ENCODE measurements at places on chromosomes 1 and 21.
A peak's percentile ranks its signal among the peaks of the same experiment; 100 is the strongest.

DNA sequence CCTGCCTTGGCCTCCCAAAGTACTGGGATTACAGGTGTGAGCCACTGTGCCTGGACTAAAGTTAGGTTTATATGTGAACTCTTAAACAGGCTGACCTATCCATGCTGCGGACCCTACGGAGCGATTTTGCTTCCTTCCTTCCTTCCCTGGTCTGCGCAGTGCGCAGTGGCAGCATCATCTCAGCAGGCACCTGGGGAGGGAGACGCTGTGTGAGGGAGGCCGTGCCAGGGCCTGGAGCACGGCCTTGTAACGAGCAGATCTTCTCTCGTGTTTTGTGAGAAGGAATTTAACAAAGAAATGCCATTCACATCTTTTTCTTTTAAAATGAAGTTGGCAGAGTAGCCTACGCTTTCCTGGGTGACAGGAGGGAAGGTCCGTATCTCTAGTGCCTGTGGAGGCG lies 45.8 kb downstream of the PKNOX1 start:
- DNase-seq: no peak

- DNase-seq: no peak
Observed at GRCh38 chr1:5231541-5232315, 577.3 kb downstream of the AJAP1 start.

DNA sequence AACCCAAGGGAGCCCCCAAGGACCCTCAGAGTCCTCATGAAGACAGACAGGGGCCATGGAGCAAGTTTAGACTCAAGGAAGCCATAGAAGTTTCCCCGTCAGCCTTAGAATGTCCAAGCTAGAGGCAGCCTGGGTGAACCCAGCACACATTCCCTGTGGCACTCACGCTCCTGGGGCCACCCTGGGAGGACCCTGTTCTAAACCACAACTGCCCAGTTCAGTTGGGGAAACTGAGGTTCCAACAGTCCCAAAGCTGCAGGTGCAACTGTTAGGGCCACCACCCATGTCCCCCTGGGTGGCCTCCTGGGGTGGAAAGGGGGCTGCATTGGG lies 9.3 kb downstream of the WNT3A start:
- no peak for DNase-seq

DNA sequence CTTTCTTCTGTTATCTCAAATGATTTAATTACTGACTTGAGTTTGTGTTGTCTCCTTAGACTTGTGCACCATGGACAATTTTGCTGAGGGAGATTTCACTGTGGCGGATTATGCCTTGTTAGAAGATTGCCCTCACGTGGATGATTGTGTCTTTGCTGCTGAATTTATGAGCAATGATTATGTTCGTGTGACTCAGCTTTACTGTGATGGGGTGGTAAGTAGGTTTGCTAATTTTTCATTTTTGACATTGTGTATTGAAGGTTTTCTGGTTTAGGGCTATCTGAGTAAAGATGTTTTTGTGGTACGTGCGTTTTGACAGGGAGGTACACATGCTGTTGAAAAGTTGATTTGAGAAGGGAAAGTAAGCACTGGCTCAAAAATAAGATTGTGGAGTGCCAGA lies 14.1 kb downstream of the TTC3 start:
- no peak for DNase-seq

DNA sequence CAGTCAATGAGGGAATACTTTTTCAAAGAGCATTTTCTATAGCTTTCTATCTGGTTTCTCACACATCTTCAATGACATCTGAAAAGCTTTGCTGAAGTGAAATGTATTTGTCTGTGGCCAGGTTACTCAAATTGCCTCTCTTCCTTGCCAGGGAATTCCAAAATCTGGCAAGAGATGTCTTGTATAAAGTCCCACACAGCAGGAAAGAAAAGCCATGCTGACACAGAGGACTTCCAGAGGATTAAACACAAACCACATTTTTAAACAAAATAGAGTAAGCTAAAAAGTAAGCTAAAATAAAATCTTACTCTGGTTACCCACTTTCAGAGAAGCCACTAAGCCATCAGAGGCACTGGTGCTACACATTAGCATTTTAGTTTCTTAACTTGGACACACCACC lies 93.1 kb upstream of the BCAR3 start:
- no peak for DNase-seq

GRCh38 chr1:246281639-246282038 lies 225.4 kb downstream of the SMYD3 start:
- DNase-seq: no peak

DNA sequence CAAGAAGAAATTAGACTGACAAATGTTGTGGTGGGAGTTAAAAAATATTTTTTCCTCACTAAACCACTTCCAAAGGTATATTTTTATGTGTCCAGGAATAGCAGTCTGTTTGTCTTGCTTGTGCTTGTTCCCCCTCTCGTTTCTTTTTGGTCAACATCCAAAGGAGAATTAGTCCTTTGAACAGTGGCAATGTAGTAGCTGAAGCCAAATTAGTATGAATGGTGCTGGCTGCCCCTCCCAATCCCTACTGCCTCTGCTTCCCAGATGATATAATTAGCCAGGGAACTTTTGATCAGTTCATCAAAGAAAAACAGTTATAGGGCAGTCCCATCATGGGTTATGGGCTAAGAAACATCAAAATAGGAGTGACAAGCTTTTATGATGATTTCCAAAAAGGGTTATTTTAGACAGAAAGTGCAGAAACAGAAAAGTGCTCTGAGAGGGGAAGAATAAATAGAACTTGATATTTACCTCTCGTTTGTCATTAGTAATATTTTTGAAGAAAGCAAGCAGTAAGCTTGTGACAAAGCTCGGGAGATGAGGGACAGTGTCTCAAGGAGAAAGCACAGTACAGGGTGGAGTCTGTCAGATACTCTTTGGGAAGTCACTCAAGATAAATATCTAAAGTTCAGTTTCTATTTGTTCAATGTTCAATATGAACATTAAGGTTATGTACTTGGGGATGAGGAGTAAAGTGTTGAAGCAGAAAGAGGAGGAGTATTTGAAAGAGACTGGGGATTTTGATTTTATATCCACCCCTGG lies 239.1 kb downstream of the HLX start:
- no peak for DNase-seq

DNA sequence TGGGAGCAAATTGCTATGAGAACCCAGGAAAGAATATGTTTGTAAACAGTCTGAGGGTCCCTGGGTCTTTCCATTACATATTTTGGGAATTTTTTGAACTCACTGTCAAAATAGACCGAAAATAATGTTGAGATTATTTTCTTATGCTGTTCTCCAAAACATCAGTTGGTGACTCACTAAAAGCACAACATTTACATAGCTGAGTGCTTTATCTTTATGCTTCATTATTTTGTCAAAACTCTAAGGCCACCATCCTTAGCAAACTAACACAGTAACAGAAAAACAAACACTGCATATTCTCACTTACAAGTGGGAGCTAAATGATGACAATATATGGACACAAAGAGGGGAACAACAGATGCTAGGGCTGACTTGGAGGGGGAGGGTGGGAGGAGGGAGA lies 459.3 kb downstream of the ADGRL2 start:
- DNase-seq: no peak

DNA sequence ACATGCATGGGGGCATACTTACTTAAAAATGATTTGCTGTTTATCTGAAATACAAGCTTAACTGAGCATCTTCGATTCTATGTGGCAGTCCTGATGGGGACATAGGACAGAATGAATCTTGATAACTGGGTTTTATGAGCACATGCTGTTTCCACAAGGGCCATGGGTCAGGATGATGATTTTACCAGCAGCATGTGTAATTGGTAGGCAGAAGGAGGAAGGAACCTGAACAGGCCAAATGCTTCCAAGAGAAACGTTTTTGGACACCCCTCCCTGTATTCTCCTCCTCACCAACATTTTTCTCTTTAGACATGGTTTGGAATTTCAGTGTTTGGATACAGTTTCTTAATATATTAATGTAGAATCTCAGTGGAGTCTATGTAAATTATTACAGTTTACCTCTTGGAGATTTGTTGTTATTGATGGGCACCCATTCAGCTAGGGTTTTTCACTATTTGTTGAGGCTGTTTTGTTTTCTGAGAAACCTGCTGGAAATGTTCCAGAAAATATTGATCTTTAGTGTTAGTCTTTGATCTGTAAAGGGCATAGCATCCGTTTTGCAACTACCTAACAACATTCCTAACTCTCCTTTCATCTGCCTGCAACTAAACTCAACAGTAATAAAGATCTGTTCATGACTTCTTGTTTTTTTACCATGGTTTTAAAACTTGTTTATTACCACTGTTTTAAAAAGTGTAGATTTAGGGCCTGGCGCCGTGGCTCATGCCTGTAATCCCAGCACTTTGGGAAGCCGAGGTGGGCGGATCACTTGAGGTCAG lies 42.0 kb downstream of the TBCE start:
- DNase-seq: no peak

GRCh38 chr21:16427587-16428087 lies 697.9 kb downstream of the USP25 start:
- no peak for DNase-seq

DNA sequence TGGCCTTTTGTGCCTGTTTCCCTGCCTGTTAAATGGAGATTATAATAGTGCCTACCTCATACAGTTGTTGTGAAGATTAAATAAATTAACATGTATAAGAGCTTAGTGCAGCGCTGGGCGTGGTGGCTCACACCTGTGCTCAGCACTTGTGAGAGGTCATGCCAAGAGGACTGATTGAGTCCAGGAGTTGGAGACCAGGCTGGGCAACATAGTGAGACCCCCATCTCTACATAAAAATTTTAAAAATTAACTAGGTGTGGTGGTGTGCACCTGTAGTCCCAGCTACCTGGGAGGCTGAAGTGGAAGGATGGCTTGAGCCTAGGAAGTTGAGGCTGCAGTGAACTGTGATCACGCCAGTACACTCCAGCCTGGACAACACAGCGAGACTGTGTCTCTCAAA lies 12.1 kb downstream of the CAMK2N1 start:
- DNase-seq: no peak

DNA sequence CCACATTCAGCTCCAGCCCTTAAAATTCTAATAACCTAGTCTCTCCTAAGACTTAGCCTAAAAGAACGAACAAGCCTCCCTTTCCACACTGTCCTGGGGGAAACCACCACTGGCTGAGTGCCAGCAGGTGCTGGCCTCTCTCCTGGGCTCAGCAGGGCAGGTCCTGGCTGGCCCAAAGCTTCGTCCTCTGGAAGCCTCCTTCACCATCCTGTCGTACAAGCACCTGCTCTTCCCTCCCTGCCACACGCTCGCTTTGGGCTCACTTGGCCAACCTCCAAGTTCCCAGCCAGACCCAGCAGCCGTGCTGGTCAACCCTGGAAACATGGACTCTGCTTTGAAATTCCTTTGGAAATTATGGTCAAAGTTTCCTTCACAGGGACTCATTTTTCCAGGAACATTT lies 58.2 kb upstream of the SLC25A33 start:
- no peak for DNase-seq

DNA sequence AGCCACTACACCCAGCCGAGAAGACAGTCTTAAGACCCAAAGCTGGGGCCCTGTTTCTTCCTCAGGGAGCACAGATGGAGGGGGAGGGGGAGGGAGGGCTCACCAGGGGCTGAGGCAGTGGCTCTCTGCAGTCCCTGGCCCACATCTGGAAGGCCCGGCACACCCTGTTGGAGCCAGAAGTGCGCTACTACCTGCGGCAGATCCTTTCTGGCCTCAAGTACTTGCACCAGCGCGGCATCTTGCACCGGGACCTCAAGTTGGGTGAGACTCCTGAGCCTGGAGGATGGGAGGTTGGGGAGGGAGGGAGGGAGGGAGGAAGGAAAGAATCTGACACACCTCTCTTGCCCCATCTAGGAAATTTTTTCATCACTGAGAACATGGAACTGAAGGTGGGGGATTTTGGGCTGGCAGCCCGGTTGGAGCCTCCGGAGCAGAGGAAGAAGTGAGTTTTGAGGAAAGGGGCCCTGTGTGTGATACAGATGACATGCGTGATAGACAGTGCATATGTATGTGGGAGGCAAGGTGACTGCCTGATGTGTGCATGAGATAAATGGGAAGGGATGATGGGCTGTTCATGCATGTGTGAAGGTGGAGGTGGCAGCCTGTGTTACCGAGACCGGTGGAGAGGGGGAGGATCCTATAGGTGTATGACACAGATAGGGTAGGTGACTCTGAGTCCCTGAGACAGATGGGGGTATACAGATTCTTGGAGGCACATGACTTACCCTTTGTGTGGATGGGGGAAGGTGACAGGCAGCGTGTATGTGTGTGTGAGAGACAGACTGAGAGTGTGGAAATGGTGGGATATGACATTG lies 1.5 kb downstream of the PLK3 start:
- no peak for DNase-seq

GRCh38 chr1:119279456-119280381 lies 88.9 kb upstream of the HAO2 start:
- DNase-seq: peak; percentile 49

DNA sequence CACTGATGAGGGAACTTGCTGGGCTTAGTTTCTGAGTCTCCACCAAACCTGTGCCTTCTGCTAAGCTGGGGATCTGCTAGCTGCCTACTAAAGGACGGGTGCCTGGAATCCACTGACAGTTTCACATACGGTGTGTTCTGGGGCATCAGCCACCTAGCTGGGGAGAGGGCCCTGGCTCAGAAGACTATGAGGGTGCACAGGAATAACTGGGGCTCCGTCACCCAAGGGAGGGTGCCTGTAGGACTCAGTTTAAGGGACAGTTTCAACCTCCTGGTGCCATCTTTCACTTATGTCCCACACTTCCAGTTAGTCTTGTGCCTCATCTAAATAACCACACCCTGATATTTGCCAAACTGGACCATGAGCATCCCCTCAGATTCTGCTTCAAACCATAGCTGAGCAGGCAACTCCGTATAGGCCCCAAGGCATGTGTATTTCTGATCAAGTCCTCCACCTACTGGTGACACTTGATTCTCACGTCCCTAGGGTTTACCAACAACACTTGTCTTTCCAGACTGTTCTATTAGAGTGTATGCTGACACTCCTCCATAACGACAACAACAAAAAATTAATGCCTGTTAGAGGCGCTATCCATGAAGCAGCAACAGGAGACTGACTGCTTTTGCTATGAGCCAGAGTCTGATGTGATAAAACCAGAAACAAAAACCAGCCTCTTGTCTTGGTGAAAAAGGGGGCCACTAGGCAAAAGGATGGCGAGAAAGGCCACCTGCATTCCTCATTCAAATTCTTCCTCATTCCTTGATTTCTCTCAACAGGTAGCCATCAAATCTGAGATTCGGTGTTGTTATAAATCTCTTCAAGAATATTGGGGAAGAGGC lies 55.0 kb upstream of the PAXBP1 start:
- DNase-seq: no peak

GRCh38 chr1:231170875-231171274 lies 9.0 kb downstream of the TRIM67 start:
- no peak for DNase-seq

DNA sequence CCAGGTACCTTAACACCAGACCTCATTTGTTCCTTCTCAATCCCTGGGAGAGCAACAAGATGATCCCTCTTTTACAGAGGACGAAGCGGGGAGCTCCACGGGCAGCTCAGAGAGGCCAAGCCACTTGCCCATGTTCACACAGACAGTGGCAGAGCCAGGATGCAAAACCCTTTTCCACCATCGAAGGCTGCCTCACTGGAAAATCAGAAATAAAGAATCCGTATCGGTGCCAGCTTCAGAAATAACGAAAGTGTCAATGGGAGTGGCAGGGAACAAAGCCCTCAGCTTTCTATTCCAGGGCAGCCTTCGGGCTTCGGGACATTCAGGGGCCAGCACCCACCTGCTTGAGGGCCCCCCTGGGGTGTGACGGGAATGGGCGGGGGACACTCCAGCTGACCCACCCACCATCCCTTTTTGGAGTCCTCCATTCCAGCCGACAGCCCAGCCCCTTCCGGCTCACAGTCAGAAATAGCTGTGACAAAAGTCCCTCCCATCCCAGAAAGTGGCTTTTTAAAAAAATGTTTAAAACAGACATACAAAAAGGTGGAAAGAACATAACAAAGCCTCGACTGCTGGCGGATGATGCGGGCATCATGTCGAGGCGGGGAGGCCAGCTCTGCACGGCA lies 6.0 kb downstream of the IFFO2 start:
- no peak for DNase-seq
